Keratinocyte (primary cell): ENCODE measurements at places on chromosomes 16 and 17. TPM values are rescaled to one million over a fixed set of nuclear protein-coding genes. Genes with fewer than 3 reads are reported as not detected.

The ACSM5 gene
- not detected in 3 replicates for polyA plus RNA-seq

The HGS gene
- 79.6 to 84.1 TPM (median 81.9 TPM) in 3 replicates for polyA plus RNA-seq

The RAB37 gene
- 0.03 to 0.09 TPM (median 0.05 TPM) in 3 replicates for polyA plus RNA-seq

The MARCHF10 gene
- polyA plus RNA-seq = not detected in 3 replicates

DNA sequence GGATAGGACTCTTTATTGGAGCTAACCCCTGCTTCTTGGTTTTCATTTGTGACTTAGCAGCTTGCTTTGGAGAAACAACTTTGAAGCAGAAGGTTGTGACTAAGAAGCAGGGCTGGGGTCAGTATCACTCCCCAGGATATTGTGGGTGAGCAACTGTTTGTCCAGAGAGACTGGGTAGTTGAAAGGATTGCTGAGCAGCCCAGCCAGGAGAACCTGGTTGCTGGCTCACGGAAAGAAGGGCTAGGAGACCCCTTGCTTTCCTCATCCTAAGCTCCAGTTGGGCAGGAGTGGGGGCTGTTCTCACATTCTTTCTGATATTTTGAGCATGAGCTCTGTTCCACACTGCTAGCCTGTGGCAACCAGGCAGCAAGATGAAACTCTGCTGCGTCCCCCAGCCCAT, 151.2 kb downstream of the CBLN1 start:
- no peak overlapping the region for H3K4me3 ChIP-seq
- no peaks in the 10 kb centered on the region for H3K27me3 ChIP-seq
- no peaks in the 10 kb centered on the region for H3K4me1 ChIP-seq
- DNase-seq = no peak
- H3K27ac ChIP-seq = no peak overlapping the region
- H3K36me3 ChIP-seq = no peaks in the 10 kb centered on the region

- H3K27ac ChIP-seq = no peak overlapping the region
- no peaks in the 10 kb centered on the region for H3K27me3 ChIP-seq
- peak overlapping the region; percentile 81 for H3K4me3 ChIP-seq
- DNase-seq = no peak
Measured at GRCh38 chr16:4694642-4695451, 1.5 kb downstream of the NUDT16L1 start.

DNA sequence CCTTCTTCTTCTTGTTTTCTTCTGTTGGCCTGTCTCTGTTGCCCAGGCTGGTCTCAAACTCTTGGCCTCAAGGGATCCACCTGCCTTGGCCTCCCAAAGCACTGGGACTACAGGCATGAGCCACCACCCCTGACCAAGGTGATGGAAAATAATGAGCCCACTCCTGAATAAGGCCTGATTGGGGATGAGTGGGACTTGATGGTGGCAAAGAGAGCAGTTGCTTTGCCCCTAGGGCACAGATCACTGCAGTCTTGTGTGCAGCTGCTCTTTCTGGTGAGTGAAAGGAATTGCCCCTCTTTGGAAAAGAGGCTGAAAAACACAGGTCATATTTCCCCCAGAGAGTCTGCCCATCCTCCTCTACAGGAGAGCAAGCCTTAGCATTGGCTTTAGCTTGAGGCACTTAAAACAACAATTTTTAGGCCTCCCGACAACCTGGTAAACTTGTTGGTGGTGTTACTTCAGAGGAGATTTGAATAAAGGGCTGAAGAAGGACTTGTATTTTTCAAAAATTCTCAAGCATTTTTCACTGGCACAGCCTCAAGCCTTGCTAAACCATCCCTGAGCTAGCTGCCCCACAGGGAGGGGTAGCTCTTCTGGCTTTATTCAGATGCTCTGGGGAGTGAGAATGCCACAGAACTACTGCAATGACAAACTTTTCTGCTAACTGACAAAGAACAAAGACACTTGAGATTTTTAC, 6.1 kb upstream of the PDP2 start:
- H3K27ac ChIP-seq = no peak overlapping the region
- H3K27me3 ChIP-seq = no peaks in the 10 kb centered on the region
- no peak overlapping the region for H3K4me3 ChIP-seq
- H3K36me3 ChIP-seq = no peaks in the 10 kb centered on the region
- peaks cover 5% of the 10 kb centered on the region for H3K4me1 ChIP-seq
- DNase-seq = no peak

DNA sequence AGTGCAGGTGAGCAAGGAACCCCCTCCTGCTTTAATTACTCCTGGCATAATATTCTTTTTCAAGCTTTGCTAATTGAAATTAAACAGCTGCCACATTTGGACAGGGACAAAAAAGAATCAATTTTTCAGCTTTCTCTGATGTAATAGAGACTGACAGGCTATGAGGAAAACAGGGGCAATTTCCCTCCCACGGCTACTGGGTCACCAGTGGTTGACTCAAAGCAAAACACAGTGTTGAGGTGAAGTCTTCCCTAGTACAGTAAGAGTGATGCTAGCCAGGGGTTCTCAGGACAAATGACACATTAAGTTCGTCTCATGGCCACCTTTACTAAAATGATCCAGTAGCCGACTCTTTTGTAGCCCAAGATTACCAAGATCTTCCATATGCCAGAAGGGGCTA, 38.6 kb upstream of the PMFBP1 start:
- no peaks in the 10 kb centered on the region for H3K36me3 ChIP-seq
- no peak overlapping the region for H3K27ac ChIP-seq
- no peaks in the 10 kb centered on the region for H3K27me3 ChIP-seq
- DNase-seq = no peak

- DNase-seq = no peak
- H3K4me3 ChIP-seq = no peak overlapping the region
- H3K27me3 ChIP-seq = no peaks in the 10 kb centered on the region
- no peaks in the 10 kb centered on the region for H3K4me1 ChIP-seq
- no peaks in the 10 kb centered on the region for H3K36me3 ChIP-seq
Measured at GRCh38 chr17:55986817-55987216, 166.5 kb upstream of the ANKFN1 start.

DNA sequence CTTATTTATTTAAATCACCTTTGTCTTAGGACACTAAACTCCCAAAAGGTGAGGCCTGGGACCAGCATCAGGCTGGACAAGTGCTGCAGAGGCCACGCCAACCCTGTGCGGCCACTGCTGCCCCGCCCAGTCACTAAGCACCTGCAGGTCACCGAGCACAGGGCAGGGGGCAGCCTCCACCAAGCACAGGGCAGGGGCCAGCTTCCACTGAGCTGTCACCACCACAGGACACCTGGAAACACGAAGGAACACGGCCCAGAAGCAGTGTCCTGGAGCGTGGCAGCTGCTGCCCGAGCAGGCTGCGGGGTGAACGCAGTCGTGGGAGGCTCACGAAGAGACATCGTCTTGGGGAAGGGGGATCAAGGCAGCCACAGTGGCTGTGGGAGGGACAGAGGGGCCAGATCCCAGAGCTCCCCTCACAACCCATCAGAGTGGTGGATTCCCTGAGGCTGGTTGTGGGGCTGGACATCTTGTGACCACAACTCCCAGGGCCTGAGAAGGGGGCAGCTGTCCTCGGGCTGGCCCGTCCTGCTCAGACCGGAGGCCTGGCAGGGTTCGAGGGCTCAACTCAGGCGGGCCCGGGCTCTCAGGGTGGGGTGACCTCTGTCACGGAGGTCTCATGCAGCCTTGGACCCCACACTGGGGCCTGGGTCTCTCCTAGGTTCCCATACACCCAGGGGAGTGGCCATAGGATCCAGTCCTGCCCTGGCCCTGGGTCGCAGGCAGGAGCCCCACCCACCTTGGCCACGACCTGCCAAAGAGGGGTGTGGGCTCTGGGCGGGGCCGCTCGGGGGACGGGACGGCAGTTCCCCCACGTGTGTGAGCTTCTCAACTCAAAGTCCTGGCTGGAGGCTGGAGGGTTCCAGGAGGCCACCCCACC, 18.7 kb downstream of the RAB40B start:
- DNase-seq = no peak
- H3K27me3 ChIP-seq = no peaks in the 10 kb centered on the region
- H3K27ac ChIP-seq = no peak overlapping the region
- no peaks in the 10 kb centered on the region for H3K4me1 ChIP-seq
- no peaks in the 10 kb centered on the region for H3K36me3 ChIP-seq

DNA sequence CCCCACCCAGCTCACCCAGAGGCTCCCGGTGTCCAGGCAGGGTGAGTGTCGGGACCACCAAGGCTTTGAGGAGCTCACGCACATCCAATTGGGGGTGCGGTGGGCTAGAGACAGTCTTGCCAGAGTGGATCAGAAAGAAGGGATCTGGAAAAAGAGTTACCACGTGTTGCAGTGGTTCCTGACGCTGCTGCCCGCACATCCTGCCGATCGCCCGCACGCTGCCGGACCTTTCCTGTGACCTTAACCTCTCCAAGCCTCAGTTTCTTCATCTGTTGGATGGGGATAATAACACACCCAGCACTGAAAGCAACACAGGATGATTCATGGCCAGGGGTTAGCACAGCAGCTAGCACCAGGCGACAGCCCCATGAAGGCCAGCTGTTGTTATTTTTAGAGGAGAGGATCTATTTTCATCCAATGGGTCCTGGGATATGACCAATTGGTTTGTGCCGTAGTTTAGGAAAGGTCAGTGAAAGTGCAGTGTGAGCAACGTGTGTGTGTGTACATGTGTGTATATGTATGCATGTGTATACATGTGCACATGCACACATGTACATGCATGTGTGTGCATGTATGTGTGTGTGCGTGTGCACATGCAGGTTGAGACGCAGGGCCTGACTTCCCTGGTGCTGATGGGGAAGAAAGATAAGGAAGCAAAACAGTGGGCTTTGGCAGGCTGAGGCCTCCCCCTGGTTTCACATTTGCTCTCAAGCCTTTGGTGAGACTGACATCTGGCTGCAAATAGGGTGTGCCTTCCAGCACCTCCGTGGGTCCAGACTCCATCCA, 2.5 kb downstream of the ITGAX start:
- H3K27me3 ChIP-seq = no peaks in the 10 kb centered on the region
- no peaks in the 10 kb centered on the region for H3K36me3 ChIP-seq
- no peak overlapping the region for H3K4me3 ChIP-seq
- no peaks in the 10 kb centered on the region for H3K4me1 ChIP-seq

DNA sequence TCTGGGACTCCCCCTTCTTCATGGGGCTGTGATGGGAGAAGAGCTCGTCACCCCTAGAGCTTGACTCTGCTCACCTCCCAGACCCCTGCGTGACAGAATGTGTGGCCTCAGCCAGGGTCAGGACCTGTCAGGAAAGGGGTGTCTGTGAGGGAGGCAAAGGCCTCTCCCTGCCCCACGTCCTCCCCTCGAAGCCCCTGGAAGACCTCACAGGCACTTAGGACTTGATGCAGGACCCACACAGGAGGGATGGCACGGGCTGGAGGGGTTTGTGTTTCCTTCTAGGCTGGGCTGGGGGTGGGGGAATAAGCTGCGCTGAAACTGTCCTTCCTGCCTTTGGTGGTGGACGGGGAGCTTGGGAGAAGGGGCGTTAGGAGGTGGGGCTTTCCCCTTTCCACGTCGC, 11.0 kb upstream of the CLUH start:
- H3K4me1 ChIP-seq = no peaks in the 10 kb centered on the region
- peaks cover 22% of the 10 kb centered on the region for H3K27me3 ChIP-seq
- DNase-seq = no peak
- no peaks in the 10 kb centered on the region for H3K36me3 ChIP-seq

GRCh38 chr16:51445250-51445649, 294.2 kb upstream of the SALL1 start:
- peaks cover 11% of the 10 kb centered on the region for H3K27me3 ChIP-seq
- no peak for DNase-seq
- H3K4me3 ChIP-seq = no peak overlapping the region
- no peaks in the 10 kb centered on the region for H3K4me1 ChIP-seq
- no peak overlapping the region for H3K27ac ChIP-seq
- H3K36me3 ChIP-seq = no peaks in the 10 kb centered on the region

GRCh38 chr17:29840884-29841283, 89.1 kb downstream of the SSH2 start:
- peaks cover 8% of the 10 kb centered on the region for H3K4me1 ChIP-seq
- no peak overlapping the region for H3K4me3 ChIP-seq
- H3K27ac ChIP-seq = no peak overlapping the region
- no peak for DNase-seq
- no peaks in the 10 kb centered on the region for H3K36me3 ChIP-seq
- no peaks in the 10 kb centered on the region for H3K27me3 ChIP-seq

- no peak overlapping the region for H3K27ac ChIP-seq
- H3K36me3 ChIP-seq = peaks cover 15% of the 10 kb centered on the region
- no peak for DNase-seq
- no peak overlapping the region for H3K4me3 ChIP-seq
- no peaks in the 10 kb centered on the region for H3K27me3 ChIP-seq
- no peaks in the 10 kb centered on the region for H3K4me1 ChIP-seq
Measured at GRCh38 chr17:58488428-58488890, 251 bp upstream of the HSF5 start.

- H3K27ac ChIP-seq = no peak overlapping the region
- H3K27me3 ChIP-seq = peaks cover 9% of the 10 kb centered on the region
- no peaks in the 10 kb centered on the region for H3K36me3 ChIP-seq
Measured at GRCh38 chr16:89193576-89194293, 6.6 kb downstream of the SLC22A31 start.

DNA sequence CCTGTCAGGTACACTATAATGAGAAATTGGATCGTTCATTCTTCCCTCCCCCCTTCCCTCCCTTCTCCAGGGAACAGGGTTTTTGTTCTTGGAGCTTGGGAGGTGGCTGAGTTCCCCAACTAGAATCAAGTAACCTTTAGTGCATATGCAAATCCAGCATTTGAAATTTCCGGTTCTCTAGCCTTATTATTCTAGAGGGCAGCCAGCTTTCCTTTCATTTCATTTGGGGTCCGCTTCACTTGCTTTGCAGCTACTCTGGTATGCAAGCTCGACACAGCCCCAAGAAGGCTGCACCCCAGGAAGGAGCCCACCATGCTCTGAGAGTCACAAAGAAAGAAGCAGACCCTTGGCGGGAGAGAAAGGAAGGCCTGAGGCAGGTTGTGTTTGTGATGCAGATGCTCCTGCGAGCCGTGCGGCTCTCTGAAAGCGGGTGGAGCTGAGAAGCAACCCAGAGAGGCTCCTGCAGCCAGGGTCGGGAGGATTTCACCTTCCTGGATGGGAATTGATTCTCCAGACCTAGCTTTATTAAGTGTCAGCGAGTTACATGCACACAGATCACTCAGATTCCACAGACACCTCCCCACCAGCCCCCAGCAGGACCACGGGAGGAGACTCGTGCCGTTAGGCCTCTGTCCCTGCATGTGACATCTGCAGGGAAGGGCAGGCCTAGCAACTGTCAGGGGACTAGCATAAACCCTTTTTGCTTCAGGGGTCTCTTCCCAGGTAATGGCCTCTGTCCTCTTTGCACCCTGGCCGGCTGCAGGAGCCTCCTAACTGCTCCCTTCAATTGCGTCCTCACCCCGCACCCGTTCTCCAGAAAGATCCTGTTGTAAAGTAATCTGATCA, 34.5 kb downstream of the PMM2 start:
- H3K36me3 ChIP-seq = peaks cover 39% of the 10 kb centered on the region
- no peak overlapping the region for H3K4me3 ChIP-seq
- H3K27me3 ChIP-seq = no peaks in the 10 kb centered on the region

DNA sequence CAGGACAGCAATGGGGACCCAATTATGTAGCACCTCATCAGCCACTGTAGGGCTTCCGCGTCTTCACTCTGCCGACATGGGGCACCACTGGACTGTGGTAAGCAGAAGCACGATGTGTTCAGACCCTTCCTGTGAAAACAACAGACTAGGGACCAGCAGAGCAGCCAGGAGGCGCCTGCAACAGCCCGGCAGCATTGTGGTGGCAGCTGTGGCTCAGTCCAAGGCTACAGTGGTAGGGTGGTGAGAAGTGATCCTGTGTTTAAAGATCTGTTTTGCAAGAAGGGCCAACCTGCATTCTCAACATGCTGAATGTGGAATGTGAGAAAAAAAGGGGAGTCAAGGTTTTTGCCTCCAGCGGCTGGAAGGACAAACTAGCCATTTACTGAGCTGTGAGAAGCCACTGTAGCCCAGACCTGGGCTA, 80.8 kb downstream of the GAS7 start:
- H3K36me3 ChIP-seq = no peaks in the 10 kb centered on the region
- no peak for DNase-seq
- no peak overlapping the region for H3K27ac ChIP-seq
- peaks cover 3% of the 10 kb centered on the region for H3K27me3 ChIP-seq

GRCh38 chr17:74130276-74130675, 73.2 kb upstream of the RPL38 start:
- H3K4me3 ChIP-seq = no peak overlapping the region
- no peak for DNase-seq
- H3K27me3 ChIP-seq = no peaks in the 10 kb centered on the region
- H3K27ac ChIP-seq = no peak overlapping the region
